KG1 (cell line): ENCODE measurements at places on chromosomes 2 and 18.

- DNase-seq, result no peak
These were observed 67.7 kb downstream of the COLEC12 start for GRCh38 chr18:432791-433190.

DNA sequence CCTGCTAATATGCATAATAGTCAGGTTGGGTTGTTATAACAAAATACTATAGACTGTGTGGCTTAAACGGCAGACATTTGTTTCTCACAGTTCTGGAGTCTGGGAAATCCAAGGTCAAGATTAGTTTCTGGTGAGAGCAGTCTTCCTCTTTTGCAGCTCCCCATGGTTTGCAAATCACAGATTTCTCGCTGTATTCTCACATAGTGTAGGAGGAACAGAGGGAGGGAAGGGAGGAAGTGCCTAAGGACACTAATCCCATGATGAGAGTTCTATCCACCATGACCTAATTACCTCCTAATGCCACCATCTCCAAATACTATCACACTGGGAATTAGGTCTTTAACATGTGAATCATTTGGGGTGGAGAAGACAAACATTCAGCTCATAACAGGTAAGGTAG, 20.1 kb upstream of the PTH2R start:
- DNase-seq, result no peak

GRCh38 chr2:187157046-187157445, 291.0 kb downstream of the CALCRL start:
- DNase-seq, result no peak

GRCh38 chr2:219641390-219642068, 14.1 kb downstream of the SLC4A3 start:
- no peak for DNase-seq

- no peak for DNase-seq
These were observed 6.3 kb upstream of the SCYGR8 start for GRCh38 chr2:227739351-227739750.

DNA sequence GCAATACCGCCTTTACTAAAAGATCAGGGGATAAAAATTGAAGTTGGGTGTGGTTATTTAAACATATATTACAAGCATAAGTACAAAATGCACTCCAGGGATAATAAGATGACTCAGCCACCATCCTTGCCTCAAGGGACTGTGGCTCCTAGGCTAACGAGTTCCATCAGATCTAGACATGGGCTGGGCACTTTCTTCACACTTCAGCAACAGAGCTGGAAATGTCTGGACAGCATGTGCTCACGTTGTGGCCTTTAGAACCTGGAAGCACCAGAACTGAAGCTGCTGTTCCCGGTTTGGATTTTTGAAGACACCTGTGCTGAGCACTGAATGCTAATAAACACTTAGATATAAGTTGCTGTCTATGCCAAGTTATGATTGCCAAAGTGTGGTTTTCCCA, 384.2 kb upstream of the SALL3 start:
- no peak for DNase-seq

DNA sequence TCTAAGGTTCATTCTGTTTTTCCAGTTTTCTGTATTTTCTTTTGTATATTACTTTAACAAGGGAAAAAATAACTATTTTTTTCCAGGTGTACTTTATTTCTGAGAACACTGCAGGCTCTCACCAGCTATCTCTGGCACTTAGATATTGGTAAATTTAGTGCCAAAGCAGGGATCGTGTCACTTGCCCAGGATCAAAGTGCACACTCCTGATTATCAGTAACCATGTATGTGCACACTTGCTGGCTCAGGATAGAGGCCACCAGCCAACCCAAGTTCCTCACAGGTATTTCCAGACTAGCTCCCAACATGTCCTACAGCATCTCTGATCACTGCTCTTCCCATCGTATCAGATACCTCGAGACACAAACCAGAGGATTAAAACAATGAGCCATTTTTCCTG, 5.8 kb upstream of the FZD5 start:
- no peak for DNase-seq

DNA sequence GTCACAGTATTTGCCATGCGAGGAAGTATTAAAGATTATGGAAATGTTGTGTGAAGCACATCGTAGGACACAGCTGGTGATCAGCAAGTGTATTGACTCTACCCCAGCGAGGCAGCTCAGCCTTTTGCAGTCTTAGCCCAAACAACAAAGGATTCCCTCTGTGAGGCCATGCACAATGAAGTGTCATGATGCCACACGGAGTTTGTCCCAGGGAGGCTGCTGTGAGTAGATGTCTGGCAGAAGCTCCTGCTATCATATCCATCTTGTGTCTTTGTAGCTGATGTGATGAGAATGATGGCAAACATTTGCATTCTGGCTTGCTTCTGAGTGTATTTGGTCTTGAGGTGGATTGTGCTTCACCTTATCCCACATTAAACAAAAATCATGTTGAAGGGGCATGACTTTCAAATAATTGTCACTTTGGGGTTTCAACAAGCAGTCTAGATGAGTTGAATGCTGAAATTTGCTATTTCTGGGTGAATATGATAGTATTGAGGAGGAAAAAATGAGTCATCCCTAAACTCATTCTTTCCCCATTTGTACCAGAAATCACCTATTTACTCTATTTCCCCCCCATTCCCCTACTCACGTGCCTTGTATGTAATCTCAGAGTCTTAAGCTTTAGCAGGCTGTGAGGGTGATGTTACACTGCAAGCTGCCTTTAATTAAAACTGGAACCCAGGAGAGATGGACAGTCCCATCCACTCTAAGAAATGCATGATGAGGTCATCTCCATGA, 273.5 kb downstream of the RNF144A start:
- no peak for DNase-seq

- DNase-seq, result no peak
These were observed 33.0 kb downstream of the CRACDL start for GRCh38 chr2:98903064-98903355.

DNA sequence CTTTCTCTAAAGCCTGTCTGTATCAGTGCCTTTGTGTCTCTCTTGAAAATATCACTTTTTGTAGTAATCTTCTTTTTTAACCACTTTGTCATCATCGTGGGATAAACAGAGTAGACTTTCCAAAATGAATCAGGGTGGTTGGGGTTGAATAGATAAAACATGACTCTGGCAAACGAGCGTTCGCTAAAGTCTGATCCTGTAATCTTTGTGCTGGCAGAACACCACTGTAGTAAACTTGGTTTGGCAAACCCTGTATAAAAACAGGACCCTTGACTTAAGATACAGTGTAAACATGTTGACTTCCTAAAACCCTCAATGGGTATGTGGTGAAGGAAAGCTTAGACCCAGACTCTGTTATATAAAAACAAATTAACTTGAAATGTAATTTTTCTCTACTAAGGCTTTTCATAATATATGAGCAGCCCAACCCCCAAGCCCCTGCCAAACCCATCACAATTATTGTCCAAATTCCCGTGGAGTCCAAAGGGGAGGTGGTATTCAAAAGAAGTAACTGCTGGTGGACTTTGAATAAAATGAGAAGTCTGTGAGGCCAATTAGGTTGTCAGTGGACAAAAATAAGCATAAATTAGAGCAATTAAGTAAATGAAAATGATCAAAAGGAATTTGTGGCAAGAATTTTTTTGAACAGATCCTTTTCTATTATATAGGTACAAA, 52.2 kb downstream of the COLEC12 start:
- DNase-seq, result no peak

GRCh38 chr2:159795841-159796690, 1.9 kb downstream of the CD302 start:
- no peak for DNase-seq

DNA sequence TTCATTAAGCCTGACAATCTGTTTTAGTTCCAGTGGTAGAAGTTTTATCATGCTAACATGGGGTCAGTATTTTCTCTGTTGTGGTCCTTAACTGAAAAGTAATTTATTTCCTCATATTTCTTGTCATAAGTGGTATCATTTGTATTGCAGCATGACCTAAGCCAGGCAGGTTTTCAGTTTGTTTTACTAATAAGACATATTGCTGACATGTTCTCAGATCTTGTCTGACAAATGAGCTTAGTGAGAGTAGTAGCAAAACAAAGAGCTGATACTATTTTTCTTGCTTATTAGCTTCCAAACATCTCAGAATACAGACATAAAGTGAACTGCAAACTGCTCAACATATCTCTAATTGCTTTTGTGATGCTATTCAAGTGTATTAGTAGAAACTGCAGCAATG, 293.6 kb downstream of the DSEL start:
- DNase-seq, result no peak

DNA sequence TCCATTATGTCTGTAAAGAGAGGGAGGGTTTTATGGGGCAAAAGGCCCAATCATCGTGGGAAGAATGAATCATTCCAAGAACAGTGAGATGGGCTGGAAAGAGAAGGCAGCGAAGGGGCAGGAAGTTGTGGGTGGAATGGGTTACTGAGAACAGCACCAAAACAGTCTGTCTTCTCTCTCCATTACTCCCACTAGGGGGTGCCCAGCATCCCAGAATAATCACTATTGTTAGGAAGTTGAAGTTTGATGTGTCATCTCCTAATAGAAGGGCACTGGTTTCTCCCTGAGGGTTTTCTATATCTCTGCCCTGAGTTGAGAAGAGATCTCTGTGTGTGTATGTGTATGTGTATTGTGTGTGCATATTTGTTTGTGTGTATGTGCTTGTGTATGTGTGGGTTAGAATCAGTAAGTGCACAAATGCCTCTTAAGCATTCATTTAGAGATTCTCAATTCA, 76.6 kb upstream of the MAP4K3 start:
- DNase-seq, result no peak

- no peak for DNase-seq
These were observed 459.3 kb downstream of the GALR1 start for GRCh38 chr18:77708826-77709506.

GRCh38 chr18:61791031-61791430, 101.8 kb downstream of the RNF152 start:
- no peak for DNase-seq

DNA sequence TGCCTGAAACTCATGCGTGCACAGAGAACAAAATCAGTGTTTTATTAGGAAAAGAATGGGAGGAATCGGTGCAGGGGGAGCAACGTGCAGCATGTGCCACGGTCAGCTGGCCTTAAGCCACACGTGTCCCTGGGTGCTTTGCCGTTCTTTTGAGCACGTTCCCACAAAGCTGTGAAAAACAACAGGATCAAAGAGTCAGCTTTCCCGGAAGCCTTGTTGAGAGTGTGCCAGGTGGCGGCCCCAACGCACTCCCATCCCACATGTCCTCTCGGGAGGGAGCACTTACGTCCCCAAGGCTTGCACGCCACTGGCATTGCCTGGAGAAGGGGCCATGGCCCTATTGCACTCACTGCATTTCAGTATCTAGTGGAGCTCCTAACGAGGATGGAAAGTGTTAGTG, 511.2 kb downstream of the EIPR1 start:
- no peak for DNase-seq

- DNase-seq, result no peak
These were observed 127.2 kb upstream of the PPP1CB start for GRCh38 chr2:28624436-28624792.

DNA sequence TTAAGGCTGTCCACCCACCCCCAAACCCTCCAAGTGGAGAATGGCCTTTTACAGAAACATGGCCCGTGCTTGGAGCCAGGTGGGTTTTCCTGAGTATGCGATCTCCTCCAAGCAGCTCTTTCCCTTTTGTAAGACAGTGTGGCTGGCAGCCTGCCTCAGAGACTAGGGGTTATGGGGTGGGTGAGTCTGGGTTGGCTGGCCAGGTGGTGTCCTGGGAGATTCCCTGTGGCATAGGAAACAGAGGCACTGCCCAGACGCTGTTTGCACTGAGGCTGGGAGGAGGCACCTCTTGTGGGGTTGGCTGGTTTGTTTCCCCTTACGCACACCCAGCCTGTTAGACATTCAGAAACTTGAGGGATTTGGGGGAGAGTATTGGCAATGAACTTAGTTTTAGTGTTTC, 82.3 kb upstream of the MCFD2 start:
- DNase-seq, result no peak

- no peak for DNase-seq
These were observed 619.2 kb downstream of the IRS1 start for GRCh38 chr2:226180281-226180884.

- DNase-seq, result no peak
These were observed 201.3 kb upstream of the APCDD1 start for GRCh38 chr18:10252952-10253705.

DNA sequence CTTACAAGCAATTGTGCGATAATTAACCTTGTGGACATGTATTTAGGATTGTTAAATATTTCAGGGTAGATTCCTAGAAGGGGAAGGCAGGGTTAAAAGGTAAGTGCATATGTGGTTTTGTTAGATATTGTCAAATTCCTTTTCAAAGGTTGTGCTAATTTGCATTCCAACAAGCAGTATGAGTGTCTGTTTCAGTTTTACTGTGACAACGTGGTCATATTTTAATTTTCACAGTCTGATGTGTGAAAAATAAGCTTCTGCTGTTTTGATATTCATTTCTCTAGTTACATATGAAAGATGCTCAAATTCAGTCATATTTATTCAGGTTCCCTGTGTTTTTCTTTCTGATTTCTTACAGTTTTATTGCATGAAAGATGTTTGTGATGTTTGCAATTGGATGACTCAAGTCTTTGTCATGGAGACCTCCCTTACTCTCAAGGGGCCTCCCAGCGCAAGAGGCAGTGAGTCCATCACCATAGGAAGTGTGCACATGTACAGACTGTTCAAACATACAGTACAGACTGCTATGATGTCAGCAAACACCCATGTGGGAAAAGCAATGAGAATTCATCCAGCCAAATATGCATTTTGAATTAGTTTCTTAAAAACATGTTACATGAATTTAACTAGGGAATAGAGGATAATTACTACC, 310.8 kb downstream of the GALR1 start:
- DNase-seq, result no peak

DNA sequence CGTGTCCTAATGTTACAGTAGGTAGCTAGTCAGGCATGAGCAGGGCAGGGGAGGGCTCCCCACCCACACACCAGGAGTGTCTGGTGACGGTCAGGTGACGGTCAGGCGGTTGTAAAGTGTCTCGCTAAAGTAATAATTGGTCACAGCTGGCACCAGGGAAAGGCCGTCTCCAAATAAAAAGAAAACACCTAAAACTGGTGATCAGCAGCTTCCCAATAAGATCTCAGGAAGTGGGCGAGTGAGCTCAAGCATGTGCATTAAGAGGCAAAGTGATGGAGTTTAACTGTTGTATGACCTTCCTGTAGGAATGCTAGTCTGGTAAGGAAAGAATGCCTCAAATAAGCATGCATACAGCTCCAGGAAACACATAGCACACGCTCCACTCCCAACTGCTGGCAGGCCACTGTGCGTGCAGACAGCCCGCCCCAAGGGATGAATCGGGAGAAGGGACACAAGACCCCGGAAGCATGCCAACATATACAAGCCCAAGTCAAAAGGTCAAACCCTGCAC, 177.1 kb downstream of the RNF144A start:
- DNase-seq, result no peak

GRCh38 chr2:54691445-54692135, 31.9 kb upstream of the EML6 start:
- DNase-seq, result no peak

DNA sequence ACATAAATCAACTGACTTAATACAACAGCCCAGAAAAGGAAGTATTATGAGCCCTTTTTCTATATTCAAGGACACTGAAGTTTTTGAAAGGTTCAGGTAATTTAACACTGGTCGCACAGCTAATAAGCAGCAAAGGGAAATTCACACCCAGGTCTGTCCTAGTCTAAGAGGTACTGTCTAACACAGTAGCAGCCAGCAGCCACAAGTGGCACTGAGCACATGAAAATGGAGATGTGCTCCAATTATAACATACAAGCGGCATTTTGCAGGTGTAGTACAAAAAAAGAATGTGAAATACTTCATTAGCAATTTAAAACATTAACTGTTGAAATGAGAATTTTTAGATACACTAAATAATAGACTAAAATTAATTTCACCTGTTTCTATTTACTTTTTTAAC, 23.4 kb downstream of the SPRED2 start:
- DNase-seq, result no peak
